ENCODE measurements at places on chromosomes 16 and 17.

GRCh38 chr17:27481327-27481726, 25.1 kb downstream of the KSR1 start:
- DNase-seq = peak; percentile 35

GRCh38 chr17:5661491-5662125, 77.3 kb upstream of the NLRP1 start:
- no peak for DNase-seq

DNA sequence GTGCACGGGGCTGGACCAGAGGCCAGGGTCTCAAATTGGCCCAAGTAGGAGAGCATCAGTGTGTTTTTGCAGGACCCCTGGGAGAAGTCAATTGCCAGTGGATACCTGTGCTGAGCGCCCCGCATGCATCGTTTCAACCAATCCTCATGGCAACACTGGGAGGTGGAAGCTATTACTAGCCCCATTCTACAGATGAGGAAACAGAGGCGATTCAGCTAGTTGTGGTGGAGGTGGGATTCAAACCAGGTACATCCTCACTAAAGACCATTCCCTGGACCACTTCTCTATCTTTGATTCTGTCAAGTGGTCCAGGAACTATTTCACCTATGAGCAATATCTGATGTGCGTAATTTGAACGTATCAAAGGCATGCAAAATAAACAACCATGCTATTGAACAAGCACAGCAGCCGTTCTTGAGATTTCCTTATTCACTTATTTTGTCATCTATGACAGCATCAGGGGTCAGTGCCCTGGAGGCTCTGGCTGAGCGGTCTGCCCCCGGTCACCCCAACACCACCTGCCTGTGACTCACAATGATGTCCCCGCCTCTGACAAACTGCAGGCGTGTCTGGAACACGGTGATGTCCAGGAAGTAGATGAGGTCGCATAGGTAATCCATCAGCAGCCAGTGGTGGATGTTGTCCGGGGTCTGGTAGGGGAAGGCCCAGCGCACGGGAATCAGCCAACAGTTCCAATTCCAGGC, 54.0 kb downstream of the CNGB1 start:
- DNase-seq = no peak

DNA sequence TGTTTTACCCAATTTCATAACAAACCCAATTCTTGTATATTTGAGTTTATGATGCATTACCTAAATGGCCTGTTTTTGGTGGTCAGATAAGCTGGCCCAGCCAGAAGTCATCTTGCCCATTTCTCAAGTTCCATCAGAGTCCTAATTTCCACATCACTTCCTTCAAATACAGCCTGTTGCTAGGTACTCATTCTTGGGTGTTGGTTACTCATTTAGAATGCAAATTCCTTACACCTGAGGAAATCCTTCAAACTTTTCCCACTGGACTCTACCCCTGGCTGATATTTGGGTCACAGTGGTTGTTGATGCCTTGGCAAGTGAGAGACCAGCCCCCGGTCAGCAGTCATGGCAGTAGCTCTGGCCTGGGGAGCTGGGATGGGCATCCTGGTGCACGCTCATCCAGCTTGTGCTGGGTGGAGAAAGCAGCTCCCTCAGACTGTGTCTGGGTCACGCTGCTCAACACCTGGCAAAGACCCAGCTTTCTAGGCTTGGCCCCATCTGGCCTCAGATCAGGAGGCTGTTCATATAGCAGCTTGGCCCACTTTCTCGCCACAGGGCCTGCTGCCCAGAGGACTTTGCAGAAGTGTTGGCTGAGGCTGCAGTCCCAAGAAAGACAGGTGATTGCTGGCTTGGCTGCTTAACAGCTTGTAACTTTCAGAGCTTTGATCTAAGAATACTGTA, 25.8 kb downstream of the WSB1 start:
- no peak for DNase-seq

GRCh38 chr16:68244481-68244902, 681 bp upstream of the PLA2G15 start:
- no peak for DNase-seq

DNA sequence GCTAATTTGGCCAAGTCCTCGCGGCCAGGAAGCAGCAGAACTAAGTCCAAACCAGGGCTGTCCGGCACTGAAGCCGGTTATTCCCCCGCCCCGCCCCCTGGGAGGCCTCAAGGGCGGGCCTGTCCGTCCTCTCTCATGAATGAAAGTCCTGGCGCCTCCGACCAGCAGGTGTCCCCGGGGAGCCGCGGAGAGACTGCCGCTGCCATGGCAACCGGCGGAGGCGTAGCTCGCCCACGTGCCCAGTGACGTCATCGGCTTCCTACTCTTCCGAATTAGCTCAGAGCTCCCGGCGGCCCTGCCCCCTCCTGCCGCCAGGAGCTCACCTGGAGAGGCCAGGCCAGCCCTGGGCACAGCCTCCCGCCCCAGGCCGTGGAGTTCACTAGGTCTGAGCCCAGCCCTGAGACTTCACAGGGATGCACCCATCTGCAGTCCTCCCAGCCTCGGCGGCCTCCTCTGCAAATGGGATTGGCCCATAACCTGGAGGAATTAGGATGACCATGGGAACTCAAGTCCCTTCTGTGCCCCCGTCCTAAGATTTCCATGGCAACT, 1.3 kb downstream of the SPATA2L start:
- peak; percentile 95 for DNase-seq

DNA sequence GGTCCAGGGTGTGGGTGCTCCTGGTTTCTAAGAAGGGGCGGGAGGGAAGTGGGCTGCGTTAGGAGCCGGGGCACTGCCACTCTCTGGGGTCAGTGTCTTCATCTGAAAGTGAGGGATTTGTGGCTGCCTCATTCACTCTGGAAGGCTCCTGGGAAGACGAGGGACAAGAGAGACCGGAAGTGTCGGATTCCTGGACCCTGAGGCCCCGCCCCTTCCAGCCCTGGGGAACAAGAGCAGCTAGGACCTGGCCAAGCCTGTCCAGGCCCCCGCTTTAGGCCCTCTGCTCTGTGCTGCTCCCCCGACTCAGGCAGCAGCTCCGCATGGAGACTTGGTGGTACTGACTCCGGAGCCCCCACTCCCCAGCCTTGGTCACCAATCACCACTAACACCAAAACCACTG, 6.5 kb downstream of the LGALS3BP start:
- no peak for DNase-seq

DNA sequence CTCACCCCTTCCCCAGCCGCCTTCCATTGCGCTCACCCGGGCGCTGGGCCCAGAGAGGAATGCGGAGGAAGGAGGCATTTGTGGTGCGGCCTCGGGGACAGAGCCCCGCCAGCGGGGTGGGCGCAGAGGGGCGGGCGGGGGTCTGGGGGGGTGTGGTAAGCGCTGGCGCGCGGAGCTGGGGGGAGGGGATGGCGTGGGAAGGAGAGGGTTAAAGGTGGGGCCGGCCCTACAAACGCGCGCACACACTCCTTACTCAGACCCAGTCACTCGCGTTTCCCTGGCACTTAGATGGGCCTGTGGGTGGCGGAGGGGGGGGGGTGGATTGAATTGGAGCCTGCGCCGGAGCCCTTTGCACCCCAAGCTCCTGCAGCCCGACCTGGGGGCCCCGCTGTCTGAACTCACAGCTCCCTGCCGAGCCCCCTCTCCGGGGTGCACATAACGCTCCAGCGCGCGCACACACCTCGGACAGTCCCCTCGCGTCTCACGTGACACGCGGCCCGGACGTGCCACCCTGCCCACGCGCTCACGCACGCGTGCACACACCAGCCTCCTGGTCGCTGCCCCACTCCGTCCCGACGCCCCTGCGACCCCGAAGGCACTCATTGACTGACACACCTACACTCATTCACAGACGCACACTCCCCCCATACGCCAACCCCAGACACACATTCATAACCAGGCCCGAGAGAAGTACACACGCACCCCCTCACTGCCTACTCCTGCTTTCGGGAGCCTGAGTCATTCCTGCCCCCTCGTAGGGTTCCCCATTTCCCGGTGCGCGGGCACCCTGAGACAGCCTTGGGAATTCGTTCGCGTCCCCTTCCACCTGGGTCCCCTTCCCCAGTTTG, 844 bp downstream of the TBKBP1 start:
- peak; percentile 60 for DNase-seq

DNA sequence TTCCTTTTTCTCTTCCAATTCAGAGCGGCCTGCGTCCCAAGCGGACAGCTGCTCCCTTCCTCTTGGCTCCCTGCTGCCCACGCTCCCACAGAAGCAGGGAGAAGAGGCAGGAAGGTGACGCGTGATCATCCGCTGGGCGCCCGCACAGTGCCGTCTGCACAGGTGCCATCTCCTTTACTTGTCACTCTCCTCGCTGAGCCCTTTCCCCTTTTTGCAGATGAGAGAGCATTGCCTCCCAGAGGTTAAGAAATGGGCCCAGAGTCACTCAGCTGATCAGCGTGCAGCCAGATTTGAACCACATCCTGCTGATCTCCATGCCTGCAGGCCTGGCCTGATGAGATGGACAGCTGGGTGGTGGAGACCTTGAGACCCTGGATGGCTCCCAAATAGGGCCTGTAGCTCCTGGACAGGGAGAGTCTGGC, 299.8 kb downstream of the SEC14L1 start:
- no peak for DNase-seq

- no peak for DNase-seq
These were observed 40.3 kb downstream of the CBFA2T3 start for GRCh38 chr16:88936556-88937205.

- DNase-seq = no peak
These were observed 118.4 kb downstream of the CCDC182 start for GRCh38 chr17:57626520-57627210.

DNA sequence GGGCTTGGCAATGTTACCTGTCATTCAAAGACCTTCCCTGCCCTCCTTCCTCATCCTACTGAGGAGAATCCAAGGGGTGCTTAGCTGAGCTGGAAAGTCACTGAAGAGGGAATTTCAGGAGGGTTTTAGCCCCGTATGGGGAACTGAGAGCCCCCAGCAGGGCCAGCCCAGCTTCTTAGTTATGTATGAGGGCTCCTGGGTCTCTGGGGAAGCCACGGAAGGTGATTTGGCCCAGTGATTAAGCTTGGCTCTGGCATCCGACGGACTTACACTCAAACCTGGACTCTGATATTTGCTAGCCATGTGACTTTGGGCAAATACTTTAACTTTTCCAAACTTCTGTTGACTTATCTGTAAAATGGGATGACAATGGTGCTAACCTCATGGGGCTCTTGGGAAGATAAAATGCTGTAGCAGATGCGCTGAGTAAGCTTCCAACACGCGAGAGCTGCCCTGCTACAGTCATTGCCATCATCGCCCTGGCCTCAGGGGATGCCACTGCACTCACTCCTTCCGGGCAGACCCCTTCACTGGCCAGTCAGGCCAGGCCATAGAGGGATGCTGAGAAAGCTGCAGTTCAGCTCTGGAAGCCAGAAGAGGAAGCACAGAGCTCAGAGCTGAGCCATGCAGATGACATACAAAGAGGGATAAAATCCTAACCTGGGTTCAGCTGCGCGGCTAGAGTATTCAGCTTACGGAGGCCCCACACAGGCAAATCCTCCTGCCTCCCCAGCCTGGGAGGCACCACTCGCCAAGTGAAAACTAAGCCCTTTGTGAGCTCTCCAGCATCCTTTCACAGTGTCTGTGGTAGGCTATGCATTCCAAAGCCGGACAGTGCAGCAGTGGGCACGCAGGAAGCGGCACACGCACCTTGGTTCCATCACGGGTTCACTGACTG, 44.9 kb upstream of the PIK3R6 start:
- DNase-seq = no peak

DNA sequence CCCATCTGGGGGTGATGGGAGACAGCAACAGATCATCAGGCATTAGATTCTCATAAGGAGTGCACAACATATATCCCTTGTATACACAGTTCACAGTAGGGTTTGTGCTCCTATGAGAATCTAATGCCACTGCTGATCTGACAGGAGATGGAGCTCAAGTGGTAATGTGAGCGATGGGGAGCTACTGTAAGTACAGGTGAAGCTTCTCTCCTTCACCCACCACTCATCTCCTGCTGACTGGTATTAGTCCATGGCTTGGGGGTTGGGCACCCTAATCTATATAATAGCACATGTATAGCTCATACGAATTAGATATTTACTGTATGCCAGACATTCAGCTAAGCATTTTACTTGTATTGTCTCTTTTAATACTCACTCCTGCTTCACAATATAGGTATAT, 101.7 kb downstream of the MAP2K6 start:
- no peak for DNase-seq

GRCh38 chr16:72853575-72854266, 194.2 kb downstream of the ZFHX3 start:
- no peak for DNase-seq

DNA sequence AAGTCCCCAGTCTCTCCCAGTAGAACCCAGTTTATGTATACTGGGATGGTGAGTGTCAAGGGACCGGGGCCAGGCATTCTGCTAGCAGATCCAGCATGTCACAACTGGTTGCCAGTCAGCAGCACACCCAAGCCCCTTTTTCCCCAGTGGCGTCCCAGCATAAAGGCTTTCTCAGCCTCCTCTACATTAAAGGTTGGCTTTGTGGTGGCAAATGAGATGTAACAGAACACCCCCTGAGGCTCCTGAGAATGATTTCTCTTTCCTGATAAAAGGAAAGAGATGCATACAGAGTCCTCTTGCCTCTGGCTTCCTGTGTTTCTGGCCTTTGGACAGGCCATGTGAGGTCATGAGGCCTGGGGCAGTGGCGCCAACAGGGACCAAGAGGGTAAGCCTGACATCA, 27.9 kb downstream of the IRX6 start:
- DNase-seq = no peak

GRCh38 chr17:21392266-21392665, 16.1 kb downstream of the KCNJ12 start:
- DNase-seq = no peak

DNA sequence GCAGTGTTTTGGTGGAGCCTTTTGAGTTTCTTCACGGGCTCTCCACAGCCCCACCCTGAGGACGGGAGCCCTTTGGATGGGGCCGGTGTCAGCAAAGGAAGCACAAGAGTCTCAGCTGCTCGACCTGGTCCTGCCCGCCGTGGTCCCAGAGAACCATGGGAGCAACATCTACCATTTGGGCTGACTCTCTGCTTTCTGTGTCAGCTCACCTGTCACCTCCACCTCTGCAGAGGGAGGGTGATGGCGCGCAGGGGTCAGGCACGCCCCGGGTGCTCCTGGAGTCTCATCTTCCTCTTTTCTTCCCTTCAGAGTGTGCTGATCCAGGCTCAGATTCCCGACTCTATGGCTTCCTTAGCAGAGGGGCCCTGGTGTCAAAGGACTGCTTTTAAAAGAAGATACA, 171.7 kb downstream of the LAT start:
- DNase-seq = no peak

- no peak for DNase-seq
These were observed 129.8 kb downstream of the NTN1 start for GRCh38 chr17:9151091-9151490.

- DNase-seq = peak; percentile 57
These were observed 62.1 kb downstream of the RMI2 start for GRCh38 chr16:11407047-11407982.

GRCh38 chr17:35161281-35161761, 13.7 kb downstream of the UNC45B start:
- no peak for DNase-seq
